NCI-H1048 (cell line): ENCODE measurements at places on chromosomes 5 and 9.

- no peak for DNase-seq
Measured at GRCh38 chr9:515665-516064, 301.0 kb downstream of the DOCK8 start.

DNA sequence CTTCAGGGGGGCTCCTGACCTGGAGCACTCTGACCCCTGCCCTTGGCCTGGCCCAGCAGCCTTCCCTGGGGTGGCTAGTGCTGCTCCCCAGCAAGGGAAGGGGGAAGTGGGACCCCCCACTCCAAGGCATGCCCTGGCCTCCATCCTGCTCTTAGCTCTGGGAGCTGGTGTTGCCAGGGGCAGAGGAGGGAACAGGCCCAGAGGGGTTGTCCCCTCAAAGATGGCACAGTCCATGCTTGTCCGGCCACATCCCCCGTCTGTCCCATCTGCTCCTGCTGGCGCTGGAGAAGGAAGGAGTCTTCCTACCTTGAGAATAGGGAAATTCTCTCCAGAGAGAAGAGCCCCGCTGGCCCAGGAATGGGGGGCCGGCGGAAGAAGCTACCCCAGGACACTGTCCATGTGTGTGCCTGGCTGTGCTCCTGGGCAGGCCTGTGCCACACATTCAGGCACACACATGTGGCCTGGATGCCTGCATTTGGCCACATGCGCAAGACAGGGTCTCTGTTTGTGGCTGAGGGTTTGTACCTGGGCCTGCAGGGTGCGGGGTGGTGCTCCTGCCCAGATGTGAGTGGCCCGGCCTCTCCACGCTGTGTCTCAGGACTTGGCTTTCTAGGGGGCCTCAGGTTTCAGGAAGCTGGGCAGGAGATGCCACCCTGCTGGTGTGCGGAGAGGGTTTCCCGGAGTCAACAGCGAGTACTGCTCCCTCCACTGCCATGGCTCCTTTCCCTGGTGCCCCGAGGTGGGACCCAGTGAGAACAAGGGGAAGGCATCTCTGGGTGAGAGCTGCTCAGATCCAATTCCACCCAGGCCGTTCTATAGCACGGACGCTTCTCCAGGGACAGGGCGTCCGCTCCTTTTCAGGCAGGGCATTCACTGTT, 247.1 kb downstream of the PBX3 start:
- DNase-seq: no peak

DNA sequence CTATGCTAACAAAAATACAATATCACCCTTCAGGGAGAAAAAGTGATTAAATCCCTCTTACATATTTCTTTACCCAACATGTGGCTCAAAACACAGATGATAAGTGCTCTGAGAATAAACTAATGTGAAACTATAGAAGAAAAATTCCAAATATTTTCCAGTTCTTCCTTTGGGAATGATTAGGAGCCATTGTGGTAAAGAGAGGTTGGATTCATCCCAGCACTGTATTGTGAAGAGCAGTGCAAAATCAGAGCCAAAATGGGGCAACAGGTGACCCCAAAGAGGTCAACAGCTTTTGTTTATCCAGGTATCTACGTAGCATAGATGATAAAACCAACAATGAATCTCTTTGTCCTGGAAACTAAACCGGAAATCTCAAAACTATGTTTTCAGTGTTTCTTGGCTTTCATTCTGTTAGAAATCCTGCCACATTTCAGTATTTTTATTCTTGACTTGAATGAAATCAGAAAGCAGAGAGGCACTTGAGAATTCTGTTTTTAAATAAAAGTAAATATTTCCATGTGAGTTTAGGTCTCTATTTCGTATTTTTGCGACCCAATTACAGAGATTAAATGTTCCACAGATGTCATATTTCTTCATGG, 120.4 kb upstream of the FST start:
- no peak for DNase-seq

DNA sequence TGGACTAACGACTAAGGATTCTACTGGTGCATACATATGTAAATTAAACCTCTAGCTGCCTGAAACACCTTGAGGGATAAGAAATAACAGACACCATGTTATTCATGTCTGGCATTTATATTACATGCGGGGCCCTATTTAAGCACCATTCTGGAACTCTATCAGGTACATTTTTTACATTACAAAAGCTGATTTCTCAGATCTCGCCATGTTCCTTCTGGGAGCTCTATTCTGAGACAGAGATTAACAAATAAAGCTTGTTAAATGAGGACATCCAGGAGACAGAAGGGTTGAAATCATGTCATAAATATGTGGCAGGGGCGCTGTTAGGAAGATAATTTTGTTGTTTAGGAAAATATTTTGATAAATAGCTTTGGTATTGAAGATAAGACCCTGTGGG, 93.4 kb upstream of the SLIT3 start:
- no peak for DNase-seq

DNA sequence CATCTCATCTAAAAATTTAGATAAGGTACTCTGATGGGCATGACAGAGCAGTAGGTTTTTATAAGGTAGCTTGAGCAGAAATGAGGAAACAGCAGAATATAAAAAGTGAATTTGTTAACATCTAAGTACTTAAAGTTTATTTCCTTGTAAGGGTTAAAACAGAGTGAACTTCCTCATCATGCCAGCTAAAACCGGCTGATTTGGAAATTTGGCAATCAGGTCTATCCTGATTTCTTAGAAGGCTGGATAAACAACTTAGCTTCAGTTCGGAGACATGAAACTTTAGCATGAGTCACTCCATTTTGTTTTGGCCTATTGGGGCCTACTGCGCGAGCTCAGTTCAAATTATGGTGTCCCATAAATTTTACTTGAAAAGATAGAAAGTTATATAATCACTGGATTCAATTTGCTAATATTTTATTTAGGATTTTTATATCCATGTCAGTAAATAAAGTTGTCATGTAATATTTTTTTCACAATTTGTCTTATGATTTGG, 241.6 kb upstream of the RORB start:
- no peak for DNase-seq

GRCh38 chr5:151254556-151254955, 1.6 kb downstream of the GM2A start:
- DNase-seq: no peak

DNA sequence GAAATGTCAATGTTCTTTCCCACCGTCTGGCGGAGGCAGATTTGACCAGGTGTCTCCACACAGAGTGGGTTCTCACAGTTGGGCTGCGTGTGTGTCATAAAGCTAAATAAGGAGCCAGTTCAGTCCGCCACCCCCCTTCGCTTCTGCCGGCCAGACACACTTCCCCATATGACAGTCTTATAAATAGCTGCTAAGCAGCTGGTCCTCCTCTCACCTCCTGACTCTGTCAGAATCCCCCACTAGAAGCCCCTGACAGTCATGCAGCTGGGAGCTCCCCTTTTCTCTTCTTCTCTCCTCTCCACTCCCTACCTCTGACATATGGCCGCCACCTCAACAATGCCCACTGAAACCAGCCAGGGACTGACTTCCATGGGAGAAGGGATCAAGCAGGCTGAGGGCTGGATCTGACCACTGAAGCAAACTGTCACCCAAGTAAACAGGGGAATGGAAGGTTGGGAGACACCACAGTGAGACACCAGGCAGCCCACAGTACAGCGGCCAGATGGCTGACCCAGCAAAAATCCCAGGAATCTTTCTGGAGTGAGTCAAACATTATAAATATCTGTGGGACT, 141.9 kb upstream of the EFNA5 start:
- DNase-seq: no peak

GRCh38 chr5:516338-516925, 7.8 kb downstream of the SLC9A3 start:
- no peak for DNase-seq

DNA sequence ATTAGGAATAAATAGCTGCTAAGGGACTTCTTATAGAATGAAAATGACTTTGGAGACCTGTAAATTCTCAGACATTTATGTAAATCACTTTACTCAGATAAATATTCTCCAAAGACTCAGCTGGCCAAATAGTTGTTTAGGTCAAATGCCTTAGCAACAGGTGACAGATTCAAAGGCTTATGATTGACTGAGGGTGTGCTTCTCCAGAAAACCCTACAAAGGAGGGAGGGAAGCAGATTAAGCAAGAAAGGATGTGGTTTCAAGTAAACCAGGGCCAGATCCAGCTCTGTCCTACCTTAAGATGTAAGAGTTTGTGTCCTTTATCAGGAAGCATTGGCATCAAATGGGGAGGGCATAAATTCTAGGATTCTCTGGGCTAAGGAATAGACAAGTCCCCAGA, 433.0 kb downstream of the TLE1 start:
- no peak for DNase-seq

DNA sequence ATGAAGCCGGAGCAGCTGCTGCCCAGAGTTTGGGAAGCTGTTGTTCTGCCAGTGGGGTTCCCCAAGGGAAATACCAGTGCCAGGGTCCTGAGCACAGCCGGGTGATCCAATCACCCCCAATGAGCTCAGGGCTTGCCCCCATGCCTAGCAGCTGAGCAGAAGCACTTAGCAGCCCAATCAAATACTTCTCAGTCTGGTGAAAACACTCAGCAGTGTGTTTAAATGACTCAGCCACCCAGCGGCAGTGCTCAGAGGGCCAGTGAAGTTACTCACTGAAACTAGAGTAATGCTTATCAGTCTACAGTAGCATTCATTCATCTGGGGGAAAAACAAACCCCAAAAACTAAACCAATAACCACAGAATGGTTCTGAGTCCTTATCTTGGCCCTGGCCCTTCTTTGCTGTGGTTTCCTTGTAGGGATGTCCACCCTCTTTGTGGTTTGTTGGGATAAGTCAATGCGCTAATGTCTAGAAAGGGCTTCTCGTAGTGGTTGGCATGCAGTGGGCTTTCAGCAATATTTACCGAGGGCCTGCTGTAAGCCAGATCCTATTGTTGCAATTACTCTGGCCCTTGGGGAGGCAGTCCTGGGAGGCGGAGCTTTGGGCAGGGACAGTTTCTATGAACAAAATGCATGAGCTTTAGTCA, 43.1 kb downstream of the LHX2 start:
- DNase-seq: no peak

GRCh38 chr5:134594336-134594735, 38.3 kb downstream of the SAR1B start:
- DNase-seq: no peak

GRCh38 chr5:21826884-21827283, 1026.3 kb downstream of the CDH12 start:
- DNase-seq: no peak

GRCh38 chr9:87533271-87533670, 35.6 kb downstream of the DAPK1 start:
- DNase-seq: no peak

GRCh38 chr9:103837940-103838339, 256.2 kb upstream of the SMC2 start:
- DNase-seq: no peak

DNA sequence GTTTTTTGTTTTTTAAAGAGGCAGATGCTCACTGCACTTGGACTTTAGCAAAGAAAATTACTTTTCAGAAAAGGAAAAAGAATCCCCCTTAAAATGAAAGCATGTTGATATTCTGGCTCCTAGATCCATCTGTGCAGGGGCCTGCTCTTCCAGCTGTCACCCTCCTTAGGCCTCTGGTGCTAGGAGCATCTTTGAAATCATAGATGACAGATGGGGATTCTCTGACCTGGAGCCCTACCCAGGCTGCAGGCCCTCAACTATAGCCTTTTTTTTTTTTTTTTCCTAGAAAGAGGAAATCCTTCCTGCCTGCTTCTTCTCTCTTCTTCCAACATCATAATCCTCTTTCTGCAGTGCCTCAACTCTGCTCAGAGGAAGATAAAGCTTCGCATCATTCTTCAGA, 16.3 kb upstream of the DCP2 start:
- DNase-seq: no peak

GRCh38 chr5:58891086-58891970, 308.5 kb downstream of the RAB3C start:
- DNase-seq: peak; percentile 26

DNA sequence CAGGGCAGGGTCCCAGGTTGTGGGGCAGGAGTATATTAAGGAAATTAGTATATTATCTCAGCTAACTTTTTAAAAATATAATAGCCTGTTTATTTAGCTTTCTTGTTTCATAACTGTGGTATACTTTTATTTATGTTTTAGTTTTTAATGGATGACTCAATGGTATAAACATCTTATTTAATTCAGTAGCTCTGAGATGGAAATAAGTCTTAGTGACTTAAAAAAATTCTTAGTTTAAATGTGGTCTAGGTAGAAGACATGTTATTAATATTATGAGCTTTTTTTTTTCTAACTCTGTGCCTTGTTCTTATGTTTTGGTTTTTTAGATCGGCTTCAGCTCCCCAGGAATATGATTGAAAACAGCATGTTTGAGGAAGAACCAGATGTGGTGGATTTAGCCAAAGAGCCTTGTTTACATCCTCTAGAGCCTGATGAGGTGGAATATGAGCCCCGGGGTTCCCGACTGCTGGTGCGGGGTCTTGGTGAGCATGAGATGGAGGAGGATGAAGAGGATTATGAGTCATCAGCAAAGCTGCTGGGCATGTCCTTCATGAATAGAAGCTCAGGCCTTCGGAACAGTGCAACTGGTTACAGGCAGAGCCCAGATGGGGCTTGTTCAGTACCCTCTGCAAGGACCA, 43.1 kb downstream of the LNPEP start:
- DNase-seq: no peak

- no peak for DNase-seq
Measured at GRCh38 chr5:120174089-120174488, 290.0 kb upstream of the PRR16 start.

GRCh38 chr5:140142856-140143255, 17.1 kb downstream of the IGIP start:
- DNase-seq: no peak
